ENCODE measurements at places on chromosomes 2 and 18.

DNA sequence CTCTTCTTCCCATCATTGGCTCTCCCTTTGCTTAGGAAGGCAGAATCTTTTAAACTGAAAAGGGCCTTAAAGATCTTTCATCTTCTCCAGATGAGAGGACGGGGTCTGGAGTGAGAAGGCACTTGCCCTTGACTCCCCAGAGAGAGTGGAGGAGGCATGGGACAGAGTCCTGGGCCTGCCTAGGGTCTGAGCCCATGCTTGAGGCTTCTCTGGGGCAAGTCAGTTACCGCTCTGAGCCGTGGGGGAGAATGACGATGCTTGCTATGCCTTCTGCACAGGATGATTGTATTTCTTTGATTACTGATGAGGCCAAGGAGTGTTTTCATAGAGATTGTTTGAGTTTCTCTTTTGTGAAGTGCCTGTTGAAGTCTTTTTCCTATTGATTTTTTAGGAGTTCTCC is 921 bp downstream of the PLB1 start:
- DNase-seq: no peak

DNA sequence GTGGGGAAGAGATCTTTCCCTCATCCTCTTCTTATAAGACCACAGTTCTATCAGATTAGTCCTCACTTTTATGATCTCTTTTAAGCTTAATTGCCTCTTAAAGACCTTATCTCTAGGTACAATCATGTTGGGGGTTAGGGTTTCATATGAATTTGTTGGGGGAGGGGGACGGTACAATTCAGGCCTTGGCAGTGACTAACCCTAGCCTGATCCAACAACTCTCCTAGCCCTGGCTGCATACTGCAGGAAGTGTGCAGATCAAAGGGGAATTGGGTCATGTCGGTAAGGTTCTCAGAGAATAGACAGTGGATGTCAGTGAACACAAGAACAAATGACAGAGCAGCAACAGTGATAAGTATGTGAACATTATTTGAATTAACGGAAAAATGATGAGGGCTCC is 16.4 kb downstream of the CAPN13 start:
- no peak for DNase-seq

DNA sequence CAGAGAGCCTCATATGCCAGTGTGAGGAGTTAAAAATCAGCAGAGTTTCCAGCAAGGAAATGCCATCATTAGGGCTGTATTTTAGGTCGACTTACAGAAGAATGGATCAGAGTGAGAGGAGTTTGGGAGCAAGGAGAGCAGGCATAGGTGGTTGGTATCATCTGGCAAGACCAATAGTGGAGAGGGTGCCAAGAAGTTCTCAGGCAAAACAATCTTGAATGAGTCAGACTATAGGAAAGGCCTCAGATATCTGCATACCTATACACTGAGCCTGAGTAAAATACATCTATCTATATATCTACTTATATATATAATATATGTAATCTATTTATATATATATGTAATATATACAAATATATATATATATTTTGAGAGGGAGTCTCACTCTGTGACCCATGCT is 57.3 kb downstream of the TMEFF2 start:
- DNase-seq: no peak

DNA sequence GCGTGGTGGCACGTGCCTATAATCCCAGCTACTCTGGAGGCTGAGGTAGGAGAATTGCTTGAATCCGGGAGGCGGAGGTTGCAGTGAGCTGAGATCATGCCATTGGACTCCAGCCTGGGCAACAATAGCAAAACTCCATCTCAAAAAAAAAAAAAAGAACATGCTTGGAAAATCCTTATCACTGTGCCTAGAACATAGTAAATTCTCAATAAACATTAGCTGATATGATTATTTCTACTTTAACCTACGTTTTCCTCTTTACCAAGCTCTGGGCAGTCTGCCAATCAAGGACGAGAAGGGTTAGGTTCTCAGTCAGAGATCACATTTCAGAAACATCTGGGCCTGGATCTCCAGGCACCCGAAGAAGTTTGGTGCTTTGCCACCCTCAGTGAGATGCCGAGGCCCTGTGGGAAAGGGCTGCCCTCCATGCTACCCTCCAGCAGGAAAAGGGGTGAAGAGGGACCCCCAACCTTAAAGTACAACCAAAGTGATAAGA is 107.7 kb downstream of the BCL11A start:
- peak; percentile 47 for DNase-seq
